Activated CD8-positive, alpha-beta memory T cell treated with anti-CD3 and anti-CD28 coated beads for 1 hour (primary cell): ENCODE measurements at places on chromosomes 1 and 21.

GRCh38 chr1:182059936-182060335 is 1.6 kb downstream of the ZNF648 start:
- DNase-seq, result no peak

GRCh38 chr1:209875515-209875914 is 47.7 kb downstream of the UTP25 start:
- no peak for DNase-seq

DNA sequence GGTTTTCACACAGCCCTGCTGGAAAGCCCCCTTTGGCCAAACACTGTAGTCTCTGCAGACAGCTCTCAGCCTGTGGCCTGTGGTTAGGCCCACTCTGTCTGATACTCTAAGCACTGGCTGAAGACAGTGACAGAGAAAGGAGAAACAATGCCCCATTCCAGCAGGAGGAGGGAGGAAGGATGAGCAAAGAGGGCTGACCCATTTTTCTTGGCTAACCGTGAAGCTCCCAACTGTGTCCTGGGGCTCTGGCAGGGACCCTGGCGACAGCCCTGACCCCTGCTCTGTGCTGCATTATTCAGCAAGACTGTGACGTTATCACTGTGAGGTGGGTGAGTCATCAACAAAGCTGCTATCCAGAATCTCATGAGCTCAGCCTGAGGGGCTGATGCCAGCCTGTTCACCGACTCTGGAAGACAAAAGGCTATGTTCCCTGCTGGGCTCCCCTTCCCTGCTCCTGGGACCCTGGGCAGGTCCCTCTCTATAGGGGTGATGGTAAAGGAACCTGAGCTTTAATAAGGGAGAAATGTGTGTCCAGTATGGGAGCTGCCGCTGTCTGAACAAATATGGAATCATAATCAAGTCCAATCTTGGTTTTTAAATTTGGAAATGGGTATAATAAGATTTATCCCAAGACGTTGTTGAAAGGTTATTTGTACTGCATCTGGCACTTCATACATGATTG is 107.0 kb downstream of the RHOU start:
- no peak for DNase-seq

DNA sequence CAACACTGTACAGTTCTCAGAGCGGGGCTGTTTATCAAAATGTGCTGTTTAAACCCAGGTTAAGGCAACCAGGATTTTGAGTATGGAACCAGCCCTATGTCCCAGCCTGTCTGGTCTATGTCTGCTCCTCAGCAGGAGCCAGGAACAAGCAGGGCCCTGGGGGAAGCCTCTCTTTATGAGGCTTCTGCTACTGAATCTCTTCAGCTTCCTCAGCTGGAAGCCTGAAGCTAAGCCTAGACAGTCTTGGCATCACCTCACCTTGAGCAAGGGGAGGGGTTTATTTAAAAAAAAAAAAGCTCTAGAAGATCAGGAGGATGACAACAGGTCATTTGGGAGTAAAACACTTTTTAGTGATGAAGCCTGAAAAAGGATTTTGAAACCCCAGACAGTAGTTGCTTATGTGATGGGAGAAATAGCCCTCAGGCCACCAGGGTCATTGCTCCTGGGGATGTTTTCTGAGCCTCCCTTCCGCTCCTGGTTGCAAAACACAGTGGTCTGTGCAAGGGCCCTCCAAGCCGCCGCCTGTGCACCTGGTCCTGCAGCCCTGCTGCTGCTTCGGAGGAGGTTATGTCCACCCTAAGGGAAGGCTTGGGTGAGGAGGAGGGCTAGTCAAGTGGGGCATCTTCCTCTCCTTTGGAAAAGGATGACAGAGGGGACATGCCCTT is 21.8 kb upstream of the GRHL3 start:
- DNase-seq, result no peak

- no peak for DNase-seq
These were observed 103.9 kb downstream of the TGFBR3 start for GRCh38 chr1:91781901-91782622.

DNA sequence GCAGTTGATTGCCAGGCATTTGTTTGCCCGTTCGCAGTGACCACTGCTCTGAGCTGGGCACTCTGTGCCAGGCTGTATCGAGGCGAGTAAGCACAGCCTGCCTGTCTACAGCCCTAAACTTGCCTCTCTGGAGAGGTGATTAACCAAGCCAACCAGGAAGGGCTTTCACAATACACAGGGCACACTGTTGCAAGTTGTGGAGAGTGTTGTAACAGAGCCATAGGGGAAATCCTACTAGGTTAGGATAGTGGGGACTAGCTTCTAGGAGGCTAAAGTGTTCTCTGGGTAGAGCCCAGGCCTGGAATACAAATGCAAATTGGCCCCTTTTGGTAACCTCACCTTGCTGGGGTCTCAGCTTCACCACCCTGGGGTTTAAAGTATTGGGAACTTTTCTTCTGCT is 23.8 kb downstream of the PRDM2 start:
- no peak for DNase-seq
